ENCODE measurements at places on chromosomes 7 and 10. TPM values are rescaled to one million over a fixed set of nuclear protein-coding genes. Genes with fewer than 3 reads are reported as not detected.

FAM171A1 gene
- total RNA-seq: 16.0 TPM

IFIT1B gene
- total RNA-seq: 6.3 TPM

DNA sequence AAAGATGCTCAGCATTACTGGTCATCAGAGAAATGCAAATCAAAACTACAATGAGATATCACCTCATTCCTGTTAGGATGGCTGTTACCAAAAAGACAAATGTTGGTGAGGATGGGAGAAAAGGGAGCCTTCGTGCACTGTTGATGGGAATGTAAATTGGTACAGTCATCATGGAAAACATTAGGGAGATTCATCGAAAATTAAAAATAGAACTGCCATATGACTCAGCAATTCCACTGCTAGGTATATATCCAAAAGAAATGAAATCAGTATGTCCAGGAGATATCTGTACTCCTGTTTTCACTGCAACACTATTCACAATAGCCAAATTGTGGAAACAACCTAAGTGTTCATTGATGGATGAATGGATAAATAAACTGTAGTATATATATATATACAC, 228.1 kb downstream of the ACTR3B start:
- H3K4me3 ChIP-seq: no peak overlapping the region
- H3K4me1 ChIP-seq: no peaks in the 10 kb centered on the region
- no peak for DNase-seq
- H3K27me3 ChIP-seq: no peaks in the 10 kb centered on the region
- H3K27ac ChIP-seq: no peak overlapping the region

GRCh38 chr10:29377333-29377961, 88.6 kb downstream of the LYZL1 start:
- DNase-seq: no peak
- no peak overlapping the region for H3K4me3 ChIP-seq
- no peak overlapping the region for H3K27ac ChIP-seq
- no peaks in the 10 kb centered on the region for H3K27me3 ChIP-seq
- no peaks in the 10 kb centered on the region for H3K36me3 ChIP-seq

GRCh38 chr7:45917658-45918057, 3.4 kb downstream of the IGFBP3 start:
- H3K4me3 ChIP-seq: peak overlapping the region; percentile 10
- H3K27me3 ChIP-seq: peaks cover 59% of the 10 kb centered on the region
- H3K36me3 ChIP-seq: no peaks in the 10 kb centered on the region
- peak; percentile 91 for DNase-seq
- peaks cover 14% of the 10 kb centered on the region for H3K4me1 ChIP-seq
